ENCODE measurements at places on chromosomes 1 and 21. TPM values are rescaled to one million over a fixed set of nuclear protein-coding genes. Genes with fewer than 3 reads are reported as not detected.

Gene SPRR2B
- not detected for total RNA-seq

GRCh38 chr1:57796616-57797015, 372.8 kb upstream of the DAB1 start:
- no peak for DNase-seq

DNA sequence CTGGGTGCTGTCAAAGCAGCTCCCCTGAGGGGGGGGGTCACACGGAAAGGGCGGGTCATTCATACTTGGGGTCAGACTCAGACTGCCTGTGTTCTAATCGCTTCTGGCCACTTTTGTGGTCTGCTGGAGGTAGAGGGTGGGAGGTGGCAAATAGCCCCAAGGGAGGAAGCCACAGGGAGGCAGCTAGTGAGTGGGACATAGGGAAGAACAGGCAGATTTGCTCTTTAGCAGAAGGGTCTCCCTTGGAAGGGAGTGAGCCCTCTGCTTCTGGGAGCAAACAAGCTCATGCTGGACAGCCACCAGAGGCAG, 24.5 kb downstream of the ACOT11 start:
- DNase-seq, result no peak

Gene INTS7
- total RNA-seq, result 36.0 TPM

DNA sequence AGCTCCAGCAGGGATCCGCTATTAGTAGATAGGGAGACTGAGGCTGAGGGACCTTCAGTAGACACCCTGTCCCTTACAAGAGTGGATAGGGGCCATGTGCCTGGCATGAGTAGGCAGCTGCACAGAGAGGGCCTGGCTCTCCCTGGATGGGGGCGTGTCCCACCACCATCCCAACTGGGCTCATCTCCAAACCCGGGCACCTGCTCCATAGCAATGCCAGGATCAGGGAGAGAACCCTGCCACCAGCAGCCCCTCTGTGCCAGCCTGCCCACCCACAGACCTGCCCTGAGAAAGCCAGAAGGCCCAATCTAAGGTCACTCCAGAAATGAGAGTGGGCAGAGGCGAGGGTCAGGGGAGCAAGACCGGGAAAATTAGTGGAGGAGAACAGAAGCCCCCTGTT, 121.3 kb downstream of the GRIK3 start:
- DNase-seq, result no peak

GRCh38 chr1:25572708-25573590, 29.5 kb downstream of the LDLRAP1 start:
- no peak for DNase-seq

GRCh38 chr21:37292941-37293340, 25.8 kb upstream of the VPS26C start:
- DNase-seq, result no peak

DNA sequence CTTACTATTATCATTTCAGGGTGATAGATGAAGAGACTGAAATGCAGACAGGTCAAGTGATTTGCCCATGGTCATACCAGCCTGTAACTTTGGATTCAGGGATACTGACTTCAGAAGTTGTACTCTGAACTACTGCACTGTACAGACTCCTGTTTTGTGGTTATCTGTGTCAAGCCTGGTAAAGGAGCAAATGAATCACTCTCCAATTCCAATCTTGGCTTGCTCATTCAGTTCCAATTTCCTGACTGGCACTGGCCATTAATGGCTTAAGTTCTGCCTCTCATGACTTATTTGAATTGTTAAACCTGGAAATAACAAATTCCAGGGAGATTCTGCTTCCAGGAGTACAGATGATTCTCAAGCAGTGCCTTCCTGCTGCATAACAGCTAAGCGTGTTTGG, 45.4 kb upstream of the PLD5 start:
- no peak for DNase-seq

Gene NBL1
- 36.3 TPM for total RNA-seq

Gene KDF1
- 0.24 TPM for total RNA-seq

Gene CFAP74
- not detected for total RNA-seq

Gene CBR1
- 39.3 TPM for total RNA-seq

Gene RAVER2
- total RNA-seq, result 6.8 TPM

All from CD8-positive, alpha-beta memory T cell (primary cell).